ENCODE measurements at places on chromosomes 4 and X.
A peak's percentile ranks its signal among the peaks of the same experiment; 100 is the strongest.

GRCh38 chr4:8602686-8603430 is 10.3 kb downstream of the CPZ start:
- H3K4me1 ChIP-seq: no peaks in the 10 kb centered on the region
- H3K27ac ChIP-seq: no peak overlapping the region
- DNase-seq: no peak
- H3K36me3 ChIP-seq: no peaks in the 10 kb centered on the region
- H3K4me3 ChIP-seq: no peak overlapping the region
- H3K27me3 ChIP-seq: peaks cover 4% of the 10 kb centered on the region

GRCh38 chr4:99379571-99379970 is 27.0 kb upstream of the ADH1C start:
- no peak overlapping the region for H3K27ac ChIP-seq
- no peaks in the 10 kb centered on the region for H3K27me3 ChIP-seq
- H3K4me1 ChIP-seq: peaks cover 1% of the 10 kb centered on the region
- DNase-seq: no peak
- no peaks in the 10 kb centered on the region for H3K36me3 ChIP-seq

DNA sequence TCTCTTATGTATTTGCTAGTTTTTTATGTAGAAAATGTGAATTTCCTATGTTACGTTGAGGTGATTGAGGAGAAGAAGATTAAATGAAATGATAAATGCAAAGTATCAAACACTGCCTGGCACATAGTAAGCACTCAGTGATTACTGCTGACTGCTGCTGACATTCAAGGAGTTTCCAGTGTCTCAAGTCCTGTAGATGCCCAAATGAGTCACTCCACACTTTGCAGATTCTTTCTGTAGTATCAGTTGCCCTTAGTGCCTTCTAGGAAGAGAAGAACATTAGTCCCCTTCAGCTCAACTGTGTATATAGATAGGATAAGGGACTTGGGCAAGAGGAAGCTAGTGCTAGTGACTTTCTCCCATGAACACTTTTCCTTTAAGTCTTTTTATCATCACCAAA is 240.5 kb upstream of the TEX13A start:
- H3K27ac ChIP-seq: no peak overlapping the region
- H3K27me3 ChIP-seq: no peaks in the 10 kb centered on the region
- H3K4me1 ChIP-seq: peaks cover 7% of the 10 kb centered on the region
- DNase-seq: no peak

- H3K4me1 ChIP-seq: no peaks in the 10 kb centered on the region
- H3K27me3 ChIP-seq: no peaks in the 10 kb centered on the region
- DNase-seq: no peak
- H3K36me3 ChIP-seq: peaks cover 32% of the 10 kb centered on the region
- no peak overlapping the region for H3K4me3 ChIP-seq
- peak overlapping the region; percentile 12 for H3K27ac ChIP-seq
These were observed 41.7 kb downstream of the DCUN1D4 start for GRCh38 chr4:51884606-51885005.

- DNase-seq: no peak
- H3K36me3 ChIP-seq: peaks cover 15% of the 10 kb centered on the region
- no peaks in the 10 kb centered on the region for H3K4me1 ChIP-seq
- no peak overlapping the region for H3K27ac ChIP-seq
- no peak overlapping the region for H3K4me3 ChIP-seq
- no peaks in the 10 kb centered on the region for H3K27me3 ChIP-seq
These were observed 15.0 kb upstream of the MSMO1 start for GRCh38 chr4:165312506-165312905.

GRCh38 chr4:137707102-137707620 is 174.9 kb upstream of the PCDH18 start:
- H3K27ac ChIP-seq: no peak overlapping the region
- no peaks in the 10 kb centered on the region for H3K27me3 ChIP-seq
- H3K4me3 ChIP-seq: no peak overlapping the region
- no peak for DNase-seq
- H3K36me3 ChIP-seq: no peaks in the 10 kb centered on the region

DNA sequence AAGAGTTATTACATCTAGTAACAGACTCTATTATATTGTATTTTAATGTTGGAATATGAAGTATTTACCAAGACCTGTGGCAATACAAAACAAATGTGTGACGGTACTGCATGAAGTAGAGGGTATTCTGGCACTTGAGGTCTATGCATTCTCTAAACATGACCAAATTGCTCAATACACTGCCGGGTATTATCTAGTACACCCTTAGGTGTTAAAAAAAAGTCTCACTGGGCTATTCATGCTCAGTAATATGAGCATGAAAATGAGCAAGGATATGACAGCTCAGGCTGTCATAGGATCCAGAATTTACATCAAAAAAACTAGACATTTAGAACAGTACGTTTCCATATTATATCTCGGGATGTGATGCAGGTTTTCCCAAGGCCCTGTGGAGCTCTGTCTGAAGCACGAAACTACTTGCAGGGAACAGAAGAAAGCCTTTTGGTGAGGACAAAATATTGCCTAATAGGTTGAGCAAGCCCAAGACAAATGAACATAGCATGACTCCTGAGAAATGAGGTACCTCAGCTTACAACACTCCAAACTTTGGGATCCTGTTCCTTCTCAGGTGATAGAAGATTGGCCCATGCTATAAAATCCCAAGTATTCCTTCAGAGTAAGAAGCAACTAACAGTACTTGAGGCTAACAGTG is 74.1 kb upstream of the MAOA start:
- H3K27ac ChIP-seq: no peak overlapping the region
- H3K4me3 ChIP-seq: no peak overlapping the region
- no peaks in the 10 kb centered on the region for H3K36me3 ChIP-seq
- no peaks in the 10 kb centered on the region for H3K27me3 ChIP-seq
- peaks cover 2% of the 10 kb centered on the region for H3K4me1 ChIP-seq
- no peak for DNase-seq

- H3K36me3 ChIP-seq: no peaks in the 10 kb centered on the region
- H3K4me1 ChIP-seq: no peaks in the 10 kb centered on the region
- H3K4me3 ChIP-seq: no peak overlapping the region
- no peaks in the 10 kb centered on the region for H3K27me3 ChIP-seq
- H3K27ac ChIP-seq: no peak overlapping the region
- DNase-seq: no peak
These were observed 18.0 kb downstream of the BST1 start for GRCh38 chr4:15720851-15721250.

DNA sequence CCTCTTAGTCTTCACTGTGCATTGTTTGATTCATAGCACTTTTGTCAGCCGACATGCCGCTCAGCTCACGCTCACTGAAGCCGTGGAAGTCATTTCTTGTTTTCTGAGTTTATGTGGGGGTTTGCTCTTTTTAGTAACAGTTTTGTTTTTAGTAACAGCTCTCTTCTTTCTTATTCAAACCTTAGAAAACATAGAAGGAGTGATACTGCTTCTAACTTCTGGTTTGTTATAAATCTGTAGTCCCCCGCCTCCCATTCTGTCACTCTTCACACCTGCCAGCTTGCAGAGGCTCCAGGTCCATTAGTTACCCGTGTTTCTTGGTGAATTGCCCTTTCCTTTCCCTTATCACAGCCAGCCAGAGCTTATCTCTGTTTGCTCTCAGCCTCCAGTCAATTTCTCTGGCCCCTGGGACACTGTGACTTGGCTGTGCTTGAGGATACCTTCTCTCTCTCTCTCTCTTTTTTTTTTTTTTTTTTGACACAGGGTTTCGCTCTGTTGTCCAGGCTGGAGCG is 50.5 kb downstream of the GRK4 start:
- peak overlapping the region; percentile 17 for H3K4me3 ChIP-seq
- no peak for DNase-seq

GRCh38 chr4:143389579-143390195 is 53.0 kb downstream of the GAB1 start:
- H3K27me3 ChIP-seq: no peaks in the 10 kb centered on the region
- H3K27ac ChIP-seq: no peak overlapping the region
- no peaks in the 10 kb centered on the region for H3K36me3 ChIP-seq
- H3K4me3 ChIP-seq: no peak overlapping the region
- DNase-seq: no peak
- peaks cover 26% of the 10 kb centered on the region for H3K4me1 ChIP-seq

DNA sequence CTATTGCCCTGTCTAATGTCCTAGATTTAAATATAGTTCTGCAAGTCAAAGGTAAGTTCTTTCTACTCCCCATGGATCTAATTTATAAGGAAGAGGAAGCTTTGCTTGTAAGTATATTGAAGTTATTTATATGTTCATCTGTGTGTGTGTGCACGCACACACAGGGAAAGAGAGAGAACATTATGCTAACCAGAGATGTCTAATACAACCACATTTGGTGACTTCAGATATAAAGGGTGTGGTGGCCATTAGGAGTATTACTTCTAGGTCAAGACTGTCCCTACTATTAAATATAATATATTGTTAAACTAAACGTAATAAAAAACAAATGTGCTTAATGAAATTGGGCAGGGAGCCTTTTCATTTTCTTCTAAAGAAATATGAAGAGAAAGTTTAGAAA is 4.1 kb downstream of the DCK start:
- DNase-seq: no peak
- no peaks in the 10 kb centered on the region for H3K27me3 ChIP-seq
- no peak overlapping the region for H3K27ac ChIP-seq
- peaks cover 31% of the 10 kb centered on the region for H3K4me1 ChIP-seq

DNA sequence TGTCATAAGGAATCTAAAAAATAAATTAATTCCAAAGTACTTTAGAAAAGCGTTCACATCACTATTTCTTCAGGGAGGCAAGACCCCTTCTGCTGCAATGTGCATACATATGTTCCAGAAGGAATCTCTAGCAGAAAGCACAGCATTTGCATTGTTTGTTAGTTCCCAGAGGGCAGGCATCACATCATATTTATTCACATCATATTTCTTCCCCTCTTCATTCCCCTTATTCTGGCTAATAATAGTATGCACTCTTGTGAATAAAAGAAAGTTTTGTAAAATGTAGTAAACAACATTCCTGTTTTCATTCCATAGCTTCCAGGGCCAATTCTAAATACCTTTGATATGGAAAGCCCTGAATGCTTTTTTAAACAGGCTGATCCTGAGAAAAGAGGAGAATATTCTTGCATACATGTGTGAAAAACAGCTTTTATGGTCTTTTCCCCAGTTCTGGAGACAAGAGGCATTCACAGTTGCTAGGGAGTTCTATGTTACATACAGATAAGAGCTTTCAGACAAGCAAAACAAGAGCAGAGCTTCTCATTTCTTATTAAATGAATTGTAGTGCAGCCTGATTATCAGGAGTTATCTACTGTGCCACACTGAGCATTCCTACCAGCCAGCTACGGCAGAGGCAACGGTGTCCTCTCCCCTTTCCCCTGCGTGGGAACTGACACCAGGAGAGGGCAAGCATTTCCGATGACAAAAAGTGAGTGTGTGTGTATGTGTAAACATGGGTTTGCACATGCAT is 15.2 kb downstream of the GATB start:
- no peak overlapping the region for H3K27ac ChIP-seq
- no peak overlapping the region for H3K4me3 ChIP-seq
- no peak for DNase-seq
- no peaks in the 10 kb centered on the region for H3K4me1 ChIP-seq
- no peaks in the 10 kb centered on the region for H3K27me3 ChIP-seq

DNA sequence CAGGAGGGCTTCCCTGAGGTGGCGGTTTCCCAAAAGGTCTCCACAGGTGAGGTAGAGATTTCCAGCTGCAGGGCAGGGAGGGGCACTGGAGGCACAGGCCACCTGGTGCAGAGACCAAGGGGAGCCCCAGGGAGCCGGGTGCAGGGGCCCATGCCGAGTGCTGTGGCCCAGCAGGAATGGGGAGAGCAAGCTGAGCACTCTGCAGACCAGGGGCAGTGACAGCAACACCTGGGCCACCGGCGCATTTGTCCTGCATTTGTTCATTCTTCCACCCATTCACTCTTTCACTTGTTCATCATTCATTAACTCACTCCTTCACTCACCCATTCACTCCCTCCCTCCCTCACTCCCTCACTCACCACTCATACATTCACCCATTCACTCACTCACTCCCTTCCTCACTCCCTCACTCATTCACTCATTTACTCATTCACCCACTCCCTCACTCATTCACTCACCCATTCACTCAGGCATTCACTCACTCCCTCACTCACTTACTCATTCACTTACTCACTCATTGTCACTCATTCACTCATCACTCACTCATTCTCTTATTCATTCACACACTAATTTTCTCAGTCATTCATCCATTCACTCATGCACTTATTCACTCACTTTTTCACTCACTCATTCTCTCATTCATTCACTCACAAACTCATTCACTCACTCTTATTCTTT is 16.3 kb downstream of the CPZ start:
- H3K36me3 ChIP-seq: no peaks in the 10 kb centered on the region
- H3K4me3 ChIP-seq: no peak overlapping the region
- peaks cover 24% of the 10 kb centered on the region for H3K27me3 ChIP-seq
- DNase-seq: no peak
- no peaks in the 10 kb centered on the region for H3K4me1 ChIP-seq
- H3K27ac ChIP-seq: no peak overlapping the region

DNA sequence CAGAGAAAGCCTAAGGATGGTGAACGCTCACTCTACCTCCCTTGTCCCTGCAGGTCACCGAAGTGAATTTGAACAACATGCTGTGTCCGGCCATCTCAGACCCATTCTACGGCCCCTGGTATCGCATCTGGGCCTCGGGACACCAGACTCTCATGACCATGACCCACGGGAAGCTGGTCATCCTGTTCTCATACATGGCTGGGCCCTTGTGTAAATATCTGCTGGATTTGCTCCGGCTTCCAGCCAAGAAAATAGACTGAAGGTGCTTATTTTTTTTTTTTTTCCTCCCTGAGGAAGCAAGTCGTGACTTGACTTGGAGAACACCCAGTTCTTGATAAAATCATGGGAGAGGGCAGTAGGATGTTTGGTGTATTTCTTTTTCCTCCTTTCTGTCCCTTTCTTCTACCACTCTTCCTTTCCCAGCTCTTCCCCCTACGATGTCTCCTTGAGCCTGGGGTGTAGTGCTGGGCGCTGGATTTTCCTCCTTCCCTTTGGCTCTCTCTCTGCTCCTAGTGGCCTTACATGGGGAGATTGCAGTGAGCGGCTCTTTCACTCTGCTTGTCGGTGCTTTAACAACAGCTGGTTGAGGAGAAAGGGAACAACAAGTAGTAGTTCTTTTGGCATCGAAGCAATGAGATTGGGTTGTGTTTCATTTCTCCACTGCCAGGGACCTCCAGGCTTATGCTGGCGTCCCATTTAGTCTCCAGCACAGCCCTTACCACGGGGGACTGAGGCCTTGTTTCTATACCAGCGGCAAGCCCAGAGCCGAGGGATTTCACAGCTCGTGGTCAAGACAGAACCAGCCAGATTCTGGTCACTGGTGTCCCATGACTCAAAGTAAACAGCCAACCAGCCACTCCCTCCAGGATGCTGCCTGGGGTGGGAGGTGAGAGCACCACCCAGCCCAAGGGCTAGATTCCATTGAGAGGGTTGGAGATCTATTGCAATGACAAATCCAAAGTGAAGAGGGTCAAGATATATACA is 144.4 kb downstream of the AMMECR1 start:
- no peak for DNase-seq
- H3K36me3 ChIP-seq: peaks cover 18% of the 10 kb centered on the region
- H3K4me3 ChIP-seq: no peak overlapping the region

- no peak for DNase-seq
- H3K27ac ChIP-seq: no peak overlapping the region
- peaks cover 24% of the 10 kb centered on the region for H3K27me3 ChIP-seq
- H3K4me3 ChIP-seq: no peak overlapping the region
- H3K4me1 ChIP-seq: peaks cover 1% of the 10 kb centered on the region
These were observed 108.4 kb upstream of the LRPAP1 start for GRCh38 chr4:3640587-3640962.

Measured in progenitor cell of endocrine pancreas (in vitro differentiated cells).